ENCODE measurements at places on chromosomes 1 and 21. TPM values are rescaled to one million over a fixed set of nuclear protein-coding genes. Genes with fewer than 3 reads are reported as not detected.

The C8B gene
- not detected for total RNA-seq

The ITLN1 gene
- total RNA-seq = not detected

The SH2D1B gene
- total RNA-seq = 0.05 TPM

- DNase-seq = no peak
Observed at GRCh38 chr1:152448095-152448494, 34.0 kb upstream of the CRNN start.

DNA sequence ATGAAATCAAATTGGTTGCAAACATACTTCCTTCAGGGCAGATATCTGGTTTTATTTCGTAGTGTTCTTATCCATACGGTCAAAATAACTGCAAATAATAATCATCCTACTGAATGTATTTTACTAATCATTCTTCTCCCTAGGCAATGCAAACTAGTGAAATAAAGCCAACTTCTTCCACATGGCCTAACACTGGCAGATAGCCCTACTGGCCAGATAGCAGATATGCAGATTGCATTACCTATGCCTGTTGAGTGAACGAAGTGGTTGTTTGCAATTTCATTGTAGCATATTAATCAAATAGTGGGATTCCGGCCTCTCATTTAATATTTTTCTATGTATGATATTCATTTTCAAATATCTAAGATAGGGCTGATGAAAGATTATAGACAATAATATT is 116.2 kb downstream of the CENPF start:
- no peak for DNase-seq

DNA sequence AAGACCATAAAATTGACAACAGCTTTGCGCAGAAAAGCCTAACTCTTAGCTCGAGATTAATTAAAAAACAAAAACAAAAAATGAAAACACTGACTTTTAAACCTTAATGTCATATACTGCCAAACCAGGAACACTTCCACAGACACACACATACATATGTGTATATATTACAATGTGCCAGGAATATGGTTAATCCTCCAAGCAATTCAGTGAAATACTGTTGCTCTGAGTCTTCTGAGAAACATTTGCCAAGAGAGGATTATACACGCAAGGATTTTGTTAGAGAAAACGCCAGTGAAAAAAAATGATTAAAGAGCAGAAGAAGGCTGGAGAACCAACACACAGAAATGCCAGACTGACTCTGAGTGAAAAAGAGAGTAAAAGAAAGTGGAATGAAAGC is 116.7 kb upstream of the CHRM3 start:
- no peak for DNase-seq

GRCh38 chr1:204836856-204837255 is 33.8 kb upstream of the NFASC start:
- peak; percentile 45 for DNase-seq

- no peak for DNase-seq
Observed at GRCh38 chr1:211009944-211010343, 124.0 kb downstream of the KCNH1 start.

DNA sequence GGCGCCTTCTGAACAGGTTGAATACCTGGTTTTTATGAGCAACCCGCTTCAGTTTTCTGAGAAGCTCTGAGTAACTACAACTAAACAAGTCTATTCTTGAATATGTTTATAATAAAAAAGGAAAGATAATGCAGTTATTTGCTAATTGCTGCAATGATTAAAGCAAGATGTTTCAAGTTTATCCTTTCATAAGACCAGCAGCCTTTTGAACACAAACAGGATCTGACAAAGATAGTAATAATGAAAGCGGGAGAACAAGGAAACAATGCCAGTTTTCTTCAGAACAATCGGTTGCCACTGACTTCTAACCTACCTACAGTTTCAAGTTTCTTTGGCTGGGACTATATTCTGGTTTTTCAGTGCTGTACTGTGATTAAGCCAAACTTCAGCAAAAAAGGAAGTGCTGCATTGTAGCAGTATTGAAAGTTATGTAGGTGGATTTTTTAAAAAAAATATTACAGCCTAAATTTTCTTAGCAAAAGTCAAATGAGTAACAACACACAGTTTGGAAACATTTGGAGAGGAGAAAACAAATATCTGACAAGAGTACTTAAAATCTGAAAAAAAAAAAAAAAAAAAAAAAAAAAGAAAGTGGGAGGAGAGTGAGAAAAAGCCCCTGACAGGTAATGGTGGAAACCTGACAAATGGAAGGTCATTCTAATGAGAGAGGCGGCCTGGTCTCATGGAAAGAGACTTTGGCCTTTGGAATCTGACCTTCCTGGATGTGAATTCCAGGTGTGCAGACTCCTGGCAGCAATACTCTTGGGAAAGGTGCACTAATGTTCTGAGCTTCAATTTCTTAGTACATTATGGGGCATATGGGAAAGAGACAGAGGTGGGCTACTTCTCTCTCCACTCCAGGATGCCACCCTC is 11.4 kb downstream of the KCNJ15 start:
- no peak for DNase-seq

DNA sequence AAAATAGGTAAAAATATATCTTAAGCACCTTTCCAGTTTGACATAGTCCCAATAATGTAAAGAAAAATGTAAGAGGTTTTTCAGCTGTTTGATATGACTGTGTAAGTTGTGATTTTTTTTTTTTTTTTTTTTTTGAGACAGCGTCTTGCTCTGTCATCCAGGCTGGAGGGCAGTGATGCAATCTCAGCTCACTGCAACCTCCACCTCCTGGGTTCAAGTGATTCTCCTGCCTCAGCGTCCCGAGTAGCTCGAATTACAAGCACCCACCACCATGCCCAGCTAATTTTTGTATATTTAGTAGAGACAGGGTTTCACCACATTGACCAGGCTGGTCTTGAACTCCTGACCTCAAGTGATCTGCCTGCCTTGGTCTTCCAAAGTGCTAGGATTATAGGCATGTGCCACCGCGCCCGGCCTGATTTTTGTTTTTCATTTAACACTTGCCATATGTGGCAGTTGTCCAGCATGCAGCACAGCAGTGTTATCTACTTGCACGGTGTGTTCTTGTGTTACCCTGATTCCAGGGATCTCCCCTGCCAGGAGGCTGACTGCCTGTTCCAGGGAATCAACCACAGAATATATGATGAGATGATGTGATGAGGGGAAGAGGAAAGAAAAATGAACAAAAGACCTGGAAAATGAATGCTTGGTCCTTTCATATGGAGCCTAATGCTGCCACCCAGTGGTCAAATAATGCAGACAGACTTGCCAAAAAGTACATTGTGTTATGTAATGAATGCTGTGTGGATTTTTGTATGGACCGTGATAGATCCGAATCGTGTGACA is 79.0 kb downstream of the RAVER2 start:
- DNase-seq = peak; percentile 66

- DNase-seq = no peak
Observed at GRCh38 chr21:44732956-44733355, 21.6 kb upstream of the TSPEAR start.

- DNase-seq = no peak
Observed at GRCh38 chr21:34980423-34981115, 68.5 kb downstream of the RUNX1 start.

DNA sequence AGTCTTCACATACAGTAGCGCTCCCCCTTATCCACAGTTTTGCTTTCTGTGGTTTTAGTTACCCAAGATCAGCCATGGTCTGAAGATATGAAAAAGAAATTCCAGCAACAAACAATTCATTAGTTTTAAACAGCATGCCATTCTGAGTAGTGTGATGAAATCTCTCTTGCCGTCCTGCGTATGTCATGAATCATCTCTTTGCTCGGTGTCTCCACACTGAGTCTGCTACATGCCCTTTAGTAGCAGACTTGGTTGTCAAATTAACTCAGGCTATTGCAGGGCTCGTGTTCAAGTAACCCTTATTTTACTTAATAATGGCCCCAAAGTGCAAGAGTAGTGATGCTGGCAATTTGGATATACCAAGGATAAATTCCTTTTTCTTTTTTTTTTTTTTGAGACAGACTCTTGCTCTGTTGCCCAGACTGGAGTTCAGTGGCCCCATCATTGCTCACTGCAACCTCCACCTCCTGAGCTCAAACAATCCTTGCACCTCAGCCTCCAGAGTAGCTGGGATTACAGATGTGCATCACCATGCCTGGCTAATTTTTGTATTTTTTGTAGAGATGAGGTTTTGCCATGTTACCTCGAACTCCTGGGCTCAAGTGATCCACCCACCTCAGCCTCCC is 22.6 kb downstream of the PHACTR4 start:
- DNase-seq = peak; percentile 61

DNA sequence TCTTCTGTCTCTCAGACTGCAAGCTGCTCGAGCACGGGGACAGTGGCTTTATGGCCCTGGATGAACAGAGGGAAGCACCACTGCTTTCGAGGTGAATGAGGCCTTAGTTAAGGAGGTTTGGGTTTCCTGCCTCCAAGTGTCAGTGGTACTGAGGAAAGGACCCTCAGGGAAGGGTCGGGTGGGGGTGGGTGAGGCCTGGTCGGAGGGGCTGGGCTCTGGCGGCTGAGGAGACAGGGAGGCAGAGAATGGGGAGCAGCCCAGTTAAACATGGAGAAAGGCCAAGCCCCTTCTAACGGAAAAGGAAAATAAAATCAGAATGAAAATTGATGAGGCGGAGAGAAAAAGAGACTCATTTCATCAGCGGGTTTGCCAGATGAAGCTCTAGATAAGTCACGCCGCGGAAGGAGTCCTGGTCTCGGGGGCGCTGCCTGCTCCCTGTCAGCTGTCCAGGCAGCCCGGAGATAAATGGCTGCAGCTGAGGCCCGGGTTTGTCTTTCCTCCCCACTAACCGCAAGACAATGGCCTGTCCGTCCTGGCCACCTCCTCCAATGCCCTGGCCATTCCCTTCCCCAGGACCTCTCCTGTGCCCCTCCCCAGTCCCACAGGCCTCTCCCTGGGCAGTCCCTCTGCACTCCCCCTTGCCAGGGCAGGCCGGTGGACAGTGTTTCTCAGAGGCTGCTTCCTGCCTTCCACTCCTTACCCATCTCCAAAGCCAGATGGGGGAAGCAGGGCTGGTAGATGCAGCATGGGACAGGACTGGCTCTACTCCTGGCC is 55.2 kb downstream of the LRRN2 start:
- DNase-seq = no peak

- no peak for DNase-seq
Observed at GRCh38 chr1:65949230-65949626, 156.5 kb downstream of the PDE4B start.

DNA sequence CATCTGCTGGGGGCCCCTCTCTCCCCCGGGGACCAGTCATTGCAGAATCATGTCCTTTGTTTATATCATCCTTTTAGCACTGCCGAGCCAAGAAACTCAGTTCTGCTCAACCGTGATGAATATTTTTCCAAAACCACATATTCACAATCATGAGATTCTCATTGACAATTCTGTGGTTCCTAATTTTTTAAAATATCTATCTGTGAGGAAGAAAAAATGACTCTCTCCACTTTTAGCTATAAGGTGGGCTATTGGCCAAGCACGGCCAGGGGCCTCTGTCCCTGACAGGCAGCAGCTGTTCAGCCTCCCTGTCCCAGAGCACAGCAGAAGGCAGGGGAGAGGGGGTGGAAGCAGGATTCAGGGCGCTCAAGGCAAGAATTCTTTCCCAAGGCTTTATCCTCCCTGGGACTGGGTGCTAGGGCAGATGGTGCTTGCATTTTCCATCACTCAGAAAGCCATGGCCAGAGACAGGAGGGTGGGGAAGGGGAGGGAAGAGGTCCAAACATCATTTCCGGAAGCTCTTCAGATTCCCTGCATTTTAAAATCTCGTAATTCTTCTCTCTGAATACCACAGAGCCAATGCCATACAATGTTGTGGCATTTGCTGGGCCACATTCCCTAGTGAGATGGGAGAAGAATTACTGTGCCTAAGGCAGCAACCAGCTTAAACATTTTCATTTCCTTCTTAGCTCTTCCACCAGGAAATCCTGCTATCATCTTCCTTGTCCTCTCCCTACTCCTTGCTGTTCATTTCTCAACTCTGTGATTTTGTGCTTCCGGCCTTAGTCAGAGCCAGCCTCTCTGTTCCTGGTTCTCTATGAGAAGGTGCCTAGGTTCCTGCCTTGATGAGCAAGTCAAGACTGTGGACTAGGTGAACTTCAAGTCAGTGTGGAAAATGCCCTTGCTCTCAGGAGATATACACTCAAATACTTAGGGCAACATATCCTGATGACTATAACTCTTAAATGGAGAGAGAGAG is 60.3 kb downstream of the KCNJ6 start:
- DNase-seq = peak; percentile 55

DNA sequence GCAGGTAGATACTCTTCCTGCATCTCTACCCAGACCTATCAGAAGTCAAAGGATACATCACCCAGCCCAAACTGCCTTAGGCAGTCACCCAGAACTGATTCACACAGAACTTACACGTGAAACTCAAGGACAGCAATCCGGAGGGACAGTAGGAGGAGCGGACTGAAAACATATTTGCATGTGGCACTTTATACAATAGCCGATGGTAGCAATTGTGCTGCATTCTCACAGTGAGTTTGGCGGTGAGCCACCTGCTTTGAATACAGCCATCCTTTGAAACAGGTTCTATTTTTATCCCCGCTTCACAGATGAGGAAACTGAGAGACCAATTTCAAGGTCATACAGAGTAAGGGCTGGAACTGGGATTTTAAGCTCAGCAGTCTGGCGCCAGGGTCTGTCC is 69.5 kb downstream of the EDEM3 start:
- DNase-seq = no peak

DNA sequence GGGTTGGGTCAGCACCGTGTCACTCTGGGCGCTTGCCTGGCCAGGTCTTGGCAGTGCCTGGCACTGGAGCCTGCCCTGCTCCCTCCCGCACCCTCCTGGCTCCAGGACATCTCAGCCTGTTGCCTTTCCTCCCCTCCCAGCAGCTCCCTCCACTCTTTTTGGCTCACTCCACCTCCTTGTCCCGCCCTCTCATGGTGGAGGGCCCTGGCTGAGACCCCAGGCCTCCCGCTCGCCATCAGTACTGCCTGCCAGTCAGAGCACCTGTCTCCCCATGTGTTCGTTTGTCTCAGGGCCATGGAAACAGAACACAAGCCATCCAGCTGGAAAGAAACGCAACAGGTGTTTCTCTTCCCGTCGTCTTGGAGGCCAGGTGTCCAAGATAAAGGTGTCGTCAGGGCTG is 61.0 kb downstream of the B3GALT5 start:
- DNase-seq = no peak

- DNase-seq = no peak
Observed at GRCh38 chr1:219265026-219265515, 91.4 kb downstream of the LYPLAL1 start.

GRCh38 chr1:105636052-105636451 is 1420.4 kb upstream of the PRMT6 start:
- no peak for DNase-seq
